Activated T-helper 17 cell treated with anti-CD3 and anti-CD28 coated beads, Interleukin-2, amount 50 U/mL, for 72 hours (primary cell): ENCODE measurements at places on chromosomes 5 and 9.
A peak's percentile ranks its signal among the peaks of the same experiment; 100 is the strongest.

DNA sequence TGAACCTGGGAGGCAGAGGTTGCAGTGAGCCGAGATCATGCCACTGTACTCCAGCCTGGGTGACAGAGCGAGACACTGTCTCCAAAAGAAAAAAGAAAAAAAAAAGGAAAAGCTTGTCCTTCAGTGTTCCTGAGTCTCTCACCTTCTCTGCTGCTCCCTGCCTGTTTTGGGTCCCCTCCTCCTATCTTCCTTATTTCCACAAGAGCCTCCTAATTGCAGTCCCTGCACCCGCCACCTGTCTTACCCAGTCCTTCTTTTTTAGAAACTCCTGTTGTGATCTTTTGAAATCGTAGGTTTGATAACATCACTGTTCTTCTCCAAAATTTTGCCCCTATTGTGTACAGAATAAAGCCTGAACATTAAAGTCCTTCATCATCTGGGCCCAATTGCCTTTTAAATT is 234.9 kb downstream of the SH3GL2 start:
- ATAC-seq: no peak

DNA sequence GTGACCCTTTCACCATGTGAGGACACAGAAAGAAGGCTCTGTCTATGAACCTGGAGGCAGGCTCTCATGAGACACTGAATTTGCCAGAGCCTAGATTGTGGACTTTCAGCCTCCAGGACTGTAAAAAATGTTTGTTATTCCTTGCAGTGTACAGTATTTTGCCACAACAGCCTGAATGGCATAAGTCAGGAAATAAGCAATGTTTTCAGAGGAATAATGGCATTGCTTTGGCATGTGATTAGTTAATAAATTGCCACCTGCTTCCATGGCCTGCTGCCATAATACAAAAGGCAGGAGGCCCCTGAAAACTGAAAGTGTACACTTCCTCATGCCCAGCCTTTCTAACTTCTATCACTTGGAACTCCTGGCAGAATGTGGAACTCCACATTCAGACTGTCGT is 408.1 kb downstream of the GADD45G start:
- no peak for ATAC-seq

DNA sequence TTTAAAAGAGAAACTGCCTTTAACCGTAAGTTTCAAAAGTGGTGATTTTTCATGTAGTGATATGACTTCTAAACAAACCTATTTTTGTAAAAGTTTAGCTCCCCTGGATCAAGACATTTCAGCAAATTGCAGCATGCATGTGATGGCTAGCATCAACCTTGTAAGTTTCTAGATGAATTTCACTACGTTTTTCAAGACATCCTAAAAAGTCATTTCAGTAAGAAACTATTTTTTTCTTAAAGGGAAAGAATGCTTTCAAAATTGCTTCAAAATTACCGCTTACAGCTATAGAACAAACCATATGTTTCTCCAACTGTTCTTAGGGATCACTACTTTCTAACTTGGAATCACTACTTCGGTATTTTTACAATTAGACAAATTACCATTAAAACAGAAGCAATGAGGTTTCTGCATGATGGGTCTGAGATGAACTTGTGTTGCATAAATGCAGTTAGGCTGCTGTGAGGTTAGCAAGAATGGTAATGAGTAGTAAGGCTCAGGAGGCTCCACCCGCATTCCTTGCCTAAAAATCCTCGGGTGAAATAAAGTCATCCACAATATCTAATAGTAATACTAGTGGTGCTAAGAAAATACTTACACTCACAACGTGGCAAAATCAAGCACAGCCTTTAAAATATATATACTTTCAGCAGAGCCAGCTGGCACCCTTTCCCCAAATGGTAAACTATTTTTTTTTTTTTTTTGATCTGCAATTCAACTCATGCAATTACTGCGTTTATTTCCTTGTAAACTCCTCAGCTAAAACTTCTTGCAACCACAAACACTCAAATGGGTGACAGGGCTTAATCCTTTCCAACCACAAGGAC is 53.8 kb downstream of the CDC14B start:
- peak; percentile 25 for ATAC-seq

DNA sequence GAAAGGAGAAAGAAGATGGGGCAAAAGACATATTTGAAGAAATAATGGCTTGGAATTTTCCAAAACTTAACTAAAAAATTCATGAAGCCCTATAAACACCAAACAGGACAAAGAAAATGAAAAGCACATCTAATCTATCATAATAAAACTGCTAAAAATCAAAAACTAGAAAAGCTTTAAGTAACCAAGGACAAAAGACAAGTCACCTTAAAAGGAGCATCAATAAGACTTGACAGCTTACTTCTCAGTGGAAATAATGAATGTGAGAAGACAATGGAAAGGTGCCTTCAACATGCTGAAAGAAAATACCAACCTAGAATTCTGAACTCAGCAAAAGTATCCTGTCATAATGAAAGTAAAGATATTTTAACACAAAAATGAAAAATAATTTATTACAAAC is 27.0 kb downstream of the GTF3C4 start:
- ATAC-seq: no peak

- ATAC-seq: no peak
Measured at GRCh38 chr5:142474431-142475094, 149.7 kb upstream of the SPRY4 start.

DNA sequence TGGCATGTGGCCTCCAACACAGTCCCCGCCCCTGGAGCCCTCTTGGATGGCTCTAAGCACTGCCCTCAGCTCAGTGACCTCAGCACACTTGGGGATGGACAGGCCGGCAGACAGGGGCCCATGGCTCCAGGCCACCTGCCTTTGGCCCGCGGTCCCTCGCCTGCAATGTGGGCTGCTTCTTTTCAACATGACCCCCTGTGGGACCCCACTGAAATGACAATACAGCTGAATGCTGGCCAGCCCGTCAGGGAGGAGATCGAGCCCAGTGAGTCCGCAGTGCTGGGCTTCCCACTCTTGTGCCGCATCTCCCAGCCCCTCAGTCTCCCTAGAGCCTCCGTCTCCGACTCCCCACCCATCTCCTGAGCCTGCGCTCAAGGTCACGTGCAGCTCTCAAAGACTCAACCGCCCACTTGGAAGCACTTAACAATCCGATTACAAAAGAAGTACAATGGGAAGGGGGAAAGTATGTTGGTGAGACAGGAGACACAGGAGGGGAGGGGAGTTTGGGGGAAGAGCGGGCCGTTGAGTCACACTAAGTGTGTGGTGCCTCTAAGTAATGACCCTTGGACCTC is 238.9 kb downstream of the HSPA4 start:
- no peak for ATAC-seq

DNA sequence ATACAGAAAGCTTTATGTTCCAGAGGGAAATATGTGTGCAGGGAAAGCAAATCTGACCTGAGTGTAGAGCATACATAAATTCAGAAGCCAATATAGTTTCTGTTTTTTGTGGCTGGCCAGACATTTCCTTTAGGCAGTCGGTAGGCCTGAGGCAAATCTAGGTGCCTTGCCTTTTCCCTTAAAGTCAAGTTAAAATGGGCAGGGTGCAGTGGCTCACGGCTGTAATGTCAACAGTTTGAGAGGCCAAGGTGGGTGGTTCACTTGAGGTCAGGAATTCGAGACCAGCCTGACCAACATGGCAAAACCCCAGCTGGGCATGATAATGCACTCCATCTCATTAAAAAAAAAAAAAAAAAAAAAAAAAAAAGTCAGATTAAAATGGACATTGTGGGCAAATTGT is 31.2 kb downstream of the PHAX start:
- ATAC-seq: no peak

DNA sequence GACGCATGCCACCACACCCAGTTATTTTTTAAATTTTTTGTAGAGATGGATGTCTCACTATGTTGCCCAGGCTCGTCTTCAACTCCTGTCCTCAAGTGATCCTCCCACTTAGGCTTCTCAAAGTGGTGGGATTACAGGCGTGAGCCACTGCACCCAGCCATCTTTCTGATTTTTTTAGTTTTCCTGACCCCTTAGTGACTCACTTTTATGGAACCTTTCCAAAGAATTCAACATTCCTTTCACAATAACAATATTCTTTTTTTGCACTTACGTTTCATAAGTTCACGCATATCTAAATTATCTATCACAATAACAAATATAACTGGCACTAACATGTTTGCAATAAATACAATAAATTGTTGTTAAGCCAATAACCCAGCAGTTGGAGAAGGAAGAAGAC is 8.5 kb downstream of the ELOVL7 start:
- ATAC-seq: no peak

DNA sequence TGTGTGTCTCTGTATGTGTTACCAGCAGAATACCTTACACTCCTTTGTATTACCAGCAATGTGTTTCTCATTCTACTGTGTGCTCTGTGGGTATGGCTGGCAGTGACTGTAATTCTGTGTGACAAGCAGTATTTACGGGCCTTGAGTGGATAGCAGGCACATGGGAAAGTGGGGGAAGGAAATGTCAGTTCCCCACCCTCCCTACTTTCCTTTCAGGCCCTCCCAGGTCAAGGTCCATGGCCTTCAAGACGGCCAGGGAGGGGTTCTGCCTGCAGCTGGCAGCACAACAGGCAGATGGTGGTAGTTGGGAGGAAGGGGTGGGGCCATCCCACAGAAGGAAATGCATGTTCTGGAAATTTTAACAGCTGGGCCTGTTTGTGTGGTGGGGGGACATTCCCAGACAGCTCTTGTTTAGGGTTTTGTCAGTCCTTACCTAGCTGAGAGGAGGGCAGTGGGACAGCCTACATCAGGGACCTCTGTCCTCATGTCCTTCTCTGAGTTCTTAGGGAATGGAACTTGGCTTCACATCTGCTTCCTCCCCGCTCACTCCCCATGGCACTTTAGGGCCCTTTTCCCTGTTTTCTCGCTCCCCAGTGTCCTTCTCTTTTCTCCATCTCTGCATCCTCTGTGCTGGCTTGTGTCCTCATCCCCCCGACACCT is 14.6 kb upstream of the TNIP1 start:
- ATAC-seq: no peak

DNA sequence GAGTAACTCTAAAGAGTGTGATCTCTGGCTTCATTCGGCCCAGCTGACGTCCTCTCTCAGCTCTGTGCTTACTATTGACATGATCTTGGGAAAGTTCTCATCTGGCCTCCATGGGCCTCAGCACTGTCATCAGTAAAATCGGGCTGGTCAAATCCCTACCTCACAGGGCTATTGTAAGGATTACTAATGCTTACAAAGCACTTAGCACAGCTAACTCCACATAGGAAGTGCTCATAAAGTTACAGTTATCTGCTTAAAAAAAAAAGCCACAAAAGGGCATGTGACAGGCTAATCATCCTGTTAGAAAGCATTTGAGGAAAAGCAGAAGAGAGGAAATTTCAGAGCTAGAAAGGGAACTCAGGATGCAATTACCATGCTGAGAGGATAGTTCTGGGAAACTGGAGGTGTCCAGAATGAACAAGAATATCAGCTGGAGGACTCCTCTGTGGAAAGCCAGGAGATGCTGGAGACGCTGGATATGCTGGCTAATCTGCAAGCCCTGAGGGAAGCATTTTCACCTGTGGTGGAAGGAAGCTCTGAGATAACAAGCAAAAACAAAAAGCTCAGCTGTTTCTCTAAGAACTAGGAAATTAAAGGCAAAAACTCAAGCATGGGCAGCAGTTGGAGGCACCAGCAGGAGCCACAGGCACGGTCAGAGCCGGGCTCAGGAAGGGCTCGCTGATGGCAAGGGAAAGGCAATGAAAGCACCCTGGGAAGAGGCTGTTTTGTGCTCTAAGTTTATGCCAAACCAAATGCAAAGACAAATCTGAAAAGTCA is 4.4 kb upstream of the BHMT start:
- no peak for ATAC-seq

- no peak for ATAC-seq
Measured at GRCh38 chr5:83965441-83965840, 244.8 kb upstream of the HAPLN1 start.

GRCh38 chr9:29021632-29022031 is 1448.4 kb upstream of the C9orf72 start:
- ATAC-seq: no peak

GRCh38 chr5:138809391-138809790 is 56.2 kb downstream of the CTNNA1 start:
- ATAC-seq: no peak
